ENCODE measurements at places on chromosomes 5 and 9.

DNA sequence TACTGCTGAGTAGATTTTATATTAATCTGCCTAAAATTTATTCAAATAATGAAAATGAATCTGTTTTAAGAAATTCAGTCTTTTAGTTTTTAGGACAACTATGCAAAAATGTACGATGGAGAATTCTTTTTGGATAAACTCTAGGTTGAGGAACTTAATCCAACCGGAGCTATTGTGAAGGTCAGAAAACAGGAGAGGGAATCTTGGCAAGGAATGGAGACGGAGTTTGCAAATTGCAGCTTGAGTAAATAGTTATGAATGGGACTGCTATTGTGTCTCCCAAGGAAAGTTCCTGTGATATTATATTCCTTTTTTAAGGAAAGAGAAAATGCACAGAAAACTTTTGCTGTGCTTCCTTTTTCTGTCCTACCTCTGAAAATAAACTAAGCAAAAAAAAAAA, 67.9 kb downstream of the IQGAP2 start:
- DNase-seq = no peak

DNA sequence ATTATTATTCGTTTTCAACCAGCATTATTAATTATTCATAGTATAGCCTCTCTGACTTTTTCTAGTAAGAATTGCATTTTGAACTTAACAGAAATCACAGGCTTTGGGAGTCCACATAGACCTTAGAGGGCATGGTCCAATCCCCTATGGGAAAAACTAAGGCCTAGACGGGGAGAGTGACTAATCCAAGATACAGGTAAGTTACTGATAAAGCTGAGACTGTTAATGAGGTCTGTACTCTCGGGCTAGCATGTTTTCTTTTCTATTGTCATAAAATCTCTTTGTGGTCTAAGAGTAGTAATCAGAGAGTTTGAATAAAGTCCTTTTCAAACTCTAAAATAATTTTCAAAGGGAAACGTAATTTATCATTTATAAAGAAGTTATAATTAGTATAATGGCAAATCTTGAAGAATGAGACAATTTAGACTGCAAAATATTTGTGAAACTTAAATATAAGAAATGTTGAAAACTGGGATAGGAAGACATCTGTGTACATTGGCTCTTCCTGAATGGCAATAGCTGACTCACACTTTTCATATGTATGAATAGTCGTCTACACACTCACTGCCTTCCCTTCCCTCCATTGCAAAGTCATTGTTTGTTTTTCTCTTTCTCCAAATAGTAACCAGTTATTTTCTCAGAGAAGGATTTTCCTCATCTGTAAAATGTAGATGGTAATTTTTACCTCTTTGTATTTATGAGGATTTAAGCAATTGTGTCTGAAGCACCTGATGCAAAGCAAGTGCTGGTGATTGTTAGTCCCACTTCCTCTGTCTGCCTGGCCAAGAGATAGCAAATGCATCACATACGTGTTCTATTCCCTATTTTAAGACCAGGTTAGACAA, 207.9 kb upstream of the CD180 start:
- peak; percentile 51 for DNase-seq

DNA sequence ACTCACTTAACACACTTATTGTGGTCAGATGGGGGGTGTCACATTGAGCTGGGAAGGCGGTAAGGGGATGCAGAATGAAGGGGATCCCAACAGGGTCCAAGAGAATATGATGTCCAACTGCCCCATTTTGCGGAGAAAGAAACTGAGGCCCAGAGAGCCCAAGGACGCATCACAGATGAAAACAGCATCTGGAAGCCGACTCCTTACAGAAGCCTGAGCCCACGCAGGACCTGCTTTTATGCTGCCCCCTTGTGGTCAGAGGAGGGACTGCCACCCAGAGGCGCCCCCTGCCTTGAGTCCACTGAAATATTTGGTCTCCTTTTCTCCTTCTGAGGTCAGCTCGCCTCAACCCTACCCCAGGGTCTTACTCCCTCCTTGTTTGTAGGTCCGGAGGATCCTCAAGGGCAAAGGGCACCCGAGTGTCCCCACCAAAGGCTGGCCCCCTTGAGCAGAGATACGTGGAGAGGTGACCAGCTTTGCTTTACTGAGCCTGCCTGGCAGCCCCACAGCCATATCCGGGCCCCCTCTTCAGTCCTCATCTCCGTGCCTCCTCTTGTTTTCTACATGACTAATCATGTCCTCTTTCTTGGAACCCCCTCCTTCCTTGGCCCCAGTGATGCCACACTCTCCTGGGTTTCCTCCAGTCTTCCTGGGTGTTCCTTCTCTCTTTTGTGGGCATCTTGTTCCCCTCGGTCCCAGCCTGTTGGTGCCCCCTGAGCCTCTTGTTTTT, 30.0 kb upstream of the TTLL11 start:
- peak; percentile 57 for DNase-seq

GRCh38 chr9:116646661-116647514, 40.2 kb upstream of the TRIM32 start:
- DNase-seq = peak; percentile 69

DNA sequence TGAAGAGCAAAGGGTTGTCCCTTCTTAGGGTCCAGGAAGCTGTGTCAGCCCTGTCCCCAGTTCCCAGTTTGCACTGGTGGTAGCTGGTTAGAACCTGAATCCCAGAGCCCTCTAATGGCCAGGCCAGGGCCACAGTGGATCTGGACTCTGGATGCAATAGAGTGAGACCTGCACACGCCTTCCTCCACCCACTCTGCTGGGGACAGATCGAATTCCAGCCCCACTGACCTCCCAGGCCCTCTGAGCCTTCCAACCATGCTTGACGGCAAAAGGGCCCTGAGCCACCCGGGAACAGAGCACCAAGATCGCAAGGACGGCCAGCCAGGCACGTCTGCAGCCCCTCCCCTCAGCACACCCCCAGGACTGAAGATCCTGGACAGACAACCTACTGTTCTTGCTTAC, 23.7 kb downstream of the NAIF1 start:
- DNase-seq = no peak

DNA sequence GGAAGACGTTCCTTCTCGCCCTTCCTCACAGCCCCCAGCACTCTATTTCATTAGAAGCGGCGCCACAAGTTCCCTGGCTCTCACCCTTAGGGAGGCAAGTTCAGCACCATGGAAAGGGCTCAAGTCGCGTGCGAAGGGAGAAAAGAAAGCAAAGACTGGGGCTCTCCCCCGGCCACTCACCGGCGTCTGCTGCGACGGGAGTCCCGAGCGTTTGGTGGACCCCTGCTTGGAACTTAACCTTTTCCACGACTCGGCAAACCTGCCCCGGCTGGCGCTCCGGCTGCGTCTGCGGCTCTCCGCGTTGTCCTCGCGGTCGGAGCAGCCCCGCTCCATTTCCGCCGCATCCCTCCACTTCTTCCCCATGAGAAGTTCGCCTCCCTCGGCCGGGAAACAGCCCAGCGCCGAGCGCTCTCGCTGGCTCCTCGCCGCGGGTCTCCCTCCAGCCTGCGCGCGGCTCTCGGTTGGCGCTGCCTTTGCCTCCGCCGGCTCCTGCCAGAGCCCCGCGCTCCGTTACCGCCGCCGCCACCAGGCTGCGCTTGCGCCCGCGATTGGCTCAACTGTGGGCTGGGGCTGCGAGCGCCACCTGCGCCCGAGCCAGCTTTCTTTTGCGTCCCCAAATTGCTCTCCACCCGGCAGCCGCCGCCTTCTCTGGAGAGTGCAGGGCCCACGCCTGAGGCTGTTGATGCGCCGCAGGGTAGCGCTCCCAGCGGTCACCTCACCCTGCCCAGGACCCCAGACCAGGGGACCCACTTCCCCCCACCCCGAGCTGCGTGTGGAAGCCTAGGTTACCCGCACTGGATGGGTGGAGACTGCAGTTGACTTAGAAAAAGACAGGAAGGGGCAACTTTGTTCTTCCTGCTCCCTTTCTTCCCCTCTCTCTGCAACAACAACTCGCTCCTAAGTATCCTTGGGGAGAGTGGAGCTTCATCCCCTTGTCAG, 321.6 kb downstream of the CEMIP2 start:
- peak; percentile 72 for DNase-seq

Data from fibroblast of skin of right quadriceps (primary cell).